ENCODE measurements at places on chromosomes 4 and X.
A peak's percentile ranks its signal among the peaks of the same experiment; 100 is the strongest.

- no peak for DNase-seq
Measured at GRCh38 chr4:7328913-7329638, 105.7 kb downstream of the PSAPL1 start.

GRCh38 chr4:10035130-10035529, 13.8 kb upstream of the SLC2A9 start:
- no peak for DNase-seq

DNA sequence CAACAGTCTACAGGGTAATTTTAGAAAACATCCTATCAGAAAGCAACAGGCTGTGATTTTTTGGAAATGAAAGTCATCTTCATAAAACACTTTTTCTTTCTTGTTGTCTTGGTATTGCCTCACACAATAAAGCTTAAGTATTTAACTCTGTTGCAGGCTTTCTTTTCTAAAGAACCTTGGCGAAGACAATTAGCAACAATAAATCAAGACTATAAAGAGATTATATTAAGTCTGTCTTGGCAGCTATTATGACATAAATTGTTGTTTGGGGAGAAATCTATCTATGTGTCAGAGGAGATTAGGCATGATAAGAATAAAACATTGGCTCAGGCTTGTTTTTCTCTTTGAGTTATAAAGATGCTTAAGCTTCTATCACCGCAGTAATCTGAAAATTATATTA, 1774.8 kb downstream of the ARAP2 start:
- no peak for DNase-seq

DNA sequence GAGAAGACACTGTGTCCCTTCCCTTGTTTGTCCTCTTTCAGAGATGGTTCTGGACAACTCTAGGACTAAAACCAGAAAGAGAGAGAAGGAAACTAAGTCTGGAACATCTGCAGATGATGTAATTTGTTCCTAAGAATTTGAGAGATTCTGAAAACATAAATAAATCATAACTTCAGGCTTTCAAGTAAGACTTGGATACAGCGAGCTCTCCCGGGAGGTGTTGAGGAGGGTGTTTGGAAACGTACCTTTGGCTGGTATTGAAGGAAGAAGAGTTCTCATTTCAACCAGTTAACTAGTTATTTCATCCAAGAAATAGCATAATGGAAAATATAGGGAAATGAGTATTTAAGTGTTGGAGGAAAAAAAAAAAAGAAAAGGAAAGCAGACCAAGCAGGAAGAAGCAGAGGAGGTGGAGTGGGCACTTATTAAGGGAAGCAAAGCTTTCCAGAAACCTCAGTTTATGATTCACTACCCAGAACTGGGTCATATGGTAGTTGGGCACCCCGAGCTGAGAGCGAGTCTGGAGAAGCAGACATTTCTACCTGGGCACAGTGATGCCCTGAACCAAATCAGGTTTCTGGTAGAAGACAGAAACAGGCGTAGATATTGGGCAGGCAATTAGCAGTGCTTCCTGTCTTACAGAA, 26.9 kb downstream of the CCNG2 start:
- DNase-seq = no peak

DNA sequence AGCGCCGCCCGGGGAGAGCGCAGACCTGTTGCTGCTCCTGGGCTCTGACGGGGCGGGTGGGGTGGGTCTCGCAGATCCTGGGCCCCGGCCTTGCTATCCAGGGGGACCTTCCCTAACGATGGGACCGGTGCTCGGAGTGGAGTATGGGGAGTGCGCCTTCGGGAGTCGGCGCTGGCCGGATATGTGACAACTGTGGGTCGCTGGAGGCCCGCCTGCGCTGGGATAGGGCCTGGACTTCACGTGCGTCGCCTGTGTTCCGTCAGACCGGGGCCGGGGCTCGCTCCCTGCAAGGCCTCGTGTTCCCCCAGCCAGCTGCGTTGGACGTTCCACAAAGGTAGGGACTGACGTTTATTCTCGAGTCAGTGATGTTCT, 1.3 kb downstream of the TBL1X start:
- DNase-seq = no peak

DNA sequence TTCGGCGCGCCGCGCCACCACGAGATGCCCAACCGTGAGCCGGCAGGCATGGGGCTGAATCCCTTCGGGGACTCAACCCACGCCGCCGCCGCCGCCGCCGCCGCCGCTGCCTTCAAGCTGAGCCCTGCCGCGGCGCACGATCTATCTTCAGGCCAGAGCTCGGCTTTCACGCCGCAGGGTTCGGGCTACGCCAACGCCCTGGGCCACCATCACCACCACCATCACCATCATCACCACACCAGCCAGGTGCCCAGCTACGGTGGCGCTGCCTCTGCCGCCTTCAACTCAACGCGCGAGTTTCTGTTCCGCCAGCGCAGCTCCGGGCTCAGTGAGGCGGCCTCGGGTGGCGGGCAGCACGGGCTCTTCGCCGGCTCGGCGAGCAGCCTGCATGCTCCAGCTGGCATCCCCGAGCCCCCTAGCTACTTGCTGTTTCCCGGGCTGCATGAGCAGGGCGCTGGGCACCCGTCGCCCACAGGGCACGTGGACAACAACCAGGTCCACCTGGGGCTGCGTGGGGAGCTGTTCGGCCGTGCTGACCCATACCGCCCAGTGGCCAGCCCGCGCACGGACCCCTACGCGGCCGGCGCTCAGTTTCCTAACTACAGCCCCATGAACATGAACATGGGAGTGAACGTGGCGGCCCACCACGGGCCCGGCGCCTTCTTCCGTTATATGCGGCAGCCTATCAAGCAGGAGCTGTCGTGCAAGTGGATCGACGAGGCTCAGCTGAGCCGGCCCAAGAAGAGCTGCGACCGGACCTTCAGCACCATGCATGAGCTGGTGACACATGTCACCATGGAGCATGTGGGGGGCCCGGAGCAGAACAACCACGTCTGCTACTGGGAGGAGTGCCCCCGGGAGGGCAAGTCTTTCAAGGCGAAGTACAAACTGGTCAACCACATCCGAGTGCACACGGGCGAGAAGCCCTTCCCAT, 1.1 kb downstream of the ZIC3 start:
- DNase-seq = no peak

DNA sequence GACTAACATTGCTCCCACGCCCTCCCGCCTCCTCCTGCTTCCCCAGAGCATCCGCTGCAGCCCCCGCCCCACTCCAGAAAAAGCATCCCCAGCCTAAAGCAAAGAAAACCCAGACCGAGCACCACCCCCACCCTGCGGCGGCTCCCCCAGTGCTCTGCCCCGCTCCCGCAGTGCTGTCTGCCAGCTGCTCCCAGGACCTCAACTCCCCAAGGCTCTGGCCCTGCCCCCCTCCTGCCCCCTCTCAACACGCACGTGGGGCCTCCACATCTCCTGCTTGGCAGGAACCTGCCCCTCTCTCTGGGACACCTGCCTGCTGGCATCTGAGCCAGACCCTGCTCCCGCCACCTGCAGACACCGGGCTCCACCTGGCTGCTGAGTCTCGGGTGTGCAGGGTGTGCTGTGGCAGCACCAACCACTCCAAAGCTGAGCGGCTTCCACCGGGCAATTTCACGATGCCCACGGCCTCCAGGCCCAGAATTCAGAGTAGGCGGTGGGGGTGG, 79.4 kb downstream of the FAM53A start:
- peak; percentile 78 for DNase-seq

DNA sequence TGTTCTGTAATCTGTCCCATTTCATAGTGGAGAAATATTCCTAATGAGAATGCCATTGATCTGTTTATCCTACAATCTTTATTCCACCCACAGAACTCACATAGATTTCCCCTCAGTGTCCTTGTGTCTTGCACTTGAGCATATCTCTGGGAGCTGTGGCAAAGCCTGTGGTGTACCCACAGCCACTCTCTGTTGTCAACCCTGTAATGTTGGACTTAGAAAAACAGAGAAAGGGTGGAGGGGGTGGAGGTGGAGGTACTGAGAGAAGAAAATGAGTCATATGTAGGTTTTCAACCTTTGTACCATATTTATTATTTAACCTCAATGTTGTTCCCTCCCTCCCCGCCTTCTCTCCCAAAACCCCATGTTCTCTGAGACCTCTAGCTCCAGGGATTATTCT, 46.9 kb upstream of the TLL1 start:
- no peak for DNase-seq

DNA sequence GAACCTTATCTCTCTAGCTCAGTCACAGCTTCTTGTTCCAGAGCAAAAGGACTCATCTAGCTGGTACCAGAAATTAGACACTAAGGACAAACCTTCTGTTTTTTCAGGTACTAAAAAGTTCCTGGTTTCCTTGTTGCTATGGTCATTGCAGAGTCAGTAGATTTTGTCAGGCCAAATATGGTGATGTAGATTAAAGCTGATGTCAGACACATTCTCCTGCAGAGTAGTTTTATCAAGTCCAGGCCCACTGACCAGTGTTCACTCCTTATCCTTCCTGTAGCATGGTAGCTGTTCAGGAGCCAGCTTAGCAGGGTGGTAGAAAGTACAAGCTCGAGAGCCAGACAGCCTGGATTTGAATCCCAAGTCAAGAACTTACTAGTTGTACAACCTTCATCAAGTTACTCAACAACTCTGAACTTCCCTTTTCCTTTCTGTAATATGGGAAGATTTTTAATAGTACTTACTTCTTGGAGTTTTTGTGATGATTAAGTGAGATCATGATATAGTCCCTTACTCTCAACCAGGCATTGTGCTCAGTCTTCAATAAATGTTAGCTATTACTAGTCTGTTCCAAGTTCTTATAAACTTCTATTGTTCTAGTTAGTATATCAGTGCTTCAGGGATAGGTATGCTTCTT, 17.9 kb downstream of the OCRL start:
- DNase-seq = no peak

GRCh38 chr4:89492581-89493071, 185.0 kb upstream of the GPRIN3 start:
- DNase-seq = no peak

GRCh38 chr4:110639207-110640090, 16.6 kb upstream of the PITX2 start:
- DNase-seq = no peak

DNA sequence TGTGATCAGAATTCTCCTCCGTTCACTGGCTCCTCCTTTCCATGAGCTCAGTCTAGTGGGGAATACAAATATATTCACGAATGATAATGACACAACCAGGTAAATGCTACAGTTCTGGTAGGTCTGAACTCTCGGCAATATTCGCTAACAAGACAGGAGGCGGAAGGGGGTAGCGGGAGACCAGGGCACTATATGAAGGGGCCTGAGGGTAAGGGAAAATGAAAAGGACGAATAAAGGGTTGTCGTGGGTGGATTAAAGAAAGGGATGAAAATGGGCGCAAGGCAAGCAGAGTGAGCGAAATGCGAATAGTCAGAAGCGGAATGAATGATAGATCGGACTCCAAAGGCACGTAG, 743 bp downstream of the NKAP start:
- no peak for DNase-seq

GRCh38 chr4:61211781-61212180, 11.7 kb downstream of the ADGRL3 start:
- DNase-seq = no peak

GRCh38 chrX:150547375-150548115, 20.9 kb upstream of the MTM1 start:
- DNase-seq = no peak

GRCh38 chr4:17058916-17059741, 160.7 kb upstream of the LDB2 start:
- no peak for DNase-seq

GRCh38 chrX:38342853-38343778, 9.3 kb upstream of the OTC start:
- no peak for DNase-seq
